Hepatocyte (in vitro differentiated cells): ENCODE measurements at places on chromosomes 12 and 14. TPM values are rescaled to one million over a fixed set of nuclear protein-coding genes. Genes with fewer than 3 reads are reported as not detected.
A peak's percentile ranks its signal among the peaks of the same experiment; 100 is the strongest.

- H3K4me3 ChIP-seq = no peak overlapping the region
- H3K27ac ChIP-seq = no peak overlapping the region
- peaks cover 16% of the 10 kb centered on the region for H3K27me3 ChIP-seq
- H3K4me1 ChIP-seq = no peaks in the 10 kb centered on the region
- DNase-seq = no peak
- H3K36me3 ChIP-seq = no peaks in the 10 kb centered on the region
Observed at GRCh38 chr12:132478845-132479244, 11.1 kb upstream of the FBRSL1 start.

DNA sequence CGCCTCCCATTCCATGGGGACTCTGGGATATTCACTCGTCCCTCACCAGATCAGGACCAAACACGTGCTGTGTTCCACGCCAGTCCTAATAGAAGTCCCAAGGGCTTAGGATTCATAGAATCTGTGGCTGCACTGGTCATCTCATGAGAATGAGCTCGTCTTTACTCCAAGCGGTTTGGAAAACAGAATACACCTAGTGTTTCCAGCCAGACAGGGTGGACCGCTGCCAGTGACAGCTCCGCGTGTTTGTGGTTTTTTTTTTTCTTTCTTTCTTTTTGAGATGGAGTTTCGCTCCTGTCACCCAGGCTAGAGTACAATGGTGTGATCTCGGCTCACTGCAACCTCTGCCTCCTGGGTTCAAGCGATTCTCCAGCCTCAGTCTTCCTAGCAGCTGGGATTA, 75.1 kb downstream of the GLT1D1 start:
- H3K36me3 ChIP-seq = no peaks in the 10 kb centered on the region
- no peak for DNase-seq
- H3K4me3 ChIP-seq = no peak overlapping the region
- H3K27ac ChIP-seq = no peak overlapping the region
- no peaks in the 10 kb centered on the region for H3K4me1 ChIP-seq

GRCh38 chr14:63692310-63693020, 35.4 kb downstream of the SGPP1 start:
- no peak overlapping the region for H3K27ac ChIP-seq
- no peaks in the 10 kb centered on the region for H3K4me1 ChIP-seq
- DNase-seq = no peak
- H3K36me3 ChIP-seq = no peaks in the 10 kb centered on the region
- H3K27me3 ChIP-seq = no peaks in the 10 kb centered on the region

- no peaks in the 10 kb centered on the region for H3K36me3 ChIP-seq
- no peak overlapping the region for H3K27ac ChIP-seq
- no peak overlapping the region for H3K4me3 ChIP-seq
- DNase-seq = no peak
Observed at GRCh38 chr12:51484119-51484518, 59.5 kb downstream of the SLC4A8 start.

DNA sequence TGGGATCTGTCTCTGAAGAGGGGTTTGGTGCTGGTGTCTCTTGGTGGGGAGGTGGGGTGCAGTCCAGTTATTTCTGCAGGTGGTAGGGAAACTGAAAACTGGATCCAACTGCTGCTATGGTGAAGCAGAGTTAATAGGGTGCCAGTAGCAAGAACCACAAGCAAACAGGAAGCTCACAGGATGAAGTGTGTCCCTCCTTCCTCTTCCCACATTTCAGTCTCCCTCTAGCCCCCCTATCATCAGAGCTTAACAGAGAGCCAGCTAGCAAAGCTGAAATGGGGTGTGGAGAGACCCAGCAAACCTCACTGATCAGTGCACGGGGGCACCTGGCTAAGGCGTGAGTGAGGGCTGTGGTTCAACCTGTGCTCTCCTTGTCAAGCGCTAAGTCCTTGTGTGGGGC, 69.1 kb upstream of the C12orf71 start:
- no peak for DNase-seq
- no peaks in the 10 kb centered on the region for H3K27me3 ChIP-seq
- no peak overlapping the region for H3K4me3 ChIP-seq

Gene FOXN3
- 36.7 and 42.2 TPM in 2 replicates for polyA plus RNA-seq

Gene JAG2
- polyA plus RNA-seq = 4.1 and 4.8 TPM in 2 replicates

DNA sequence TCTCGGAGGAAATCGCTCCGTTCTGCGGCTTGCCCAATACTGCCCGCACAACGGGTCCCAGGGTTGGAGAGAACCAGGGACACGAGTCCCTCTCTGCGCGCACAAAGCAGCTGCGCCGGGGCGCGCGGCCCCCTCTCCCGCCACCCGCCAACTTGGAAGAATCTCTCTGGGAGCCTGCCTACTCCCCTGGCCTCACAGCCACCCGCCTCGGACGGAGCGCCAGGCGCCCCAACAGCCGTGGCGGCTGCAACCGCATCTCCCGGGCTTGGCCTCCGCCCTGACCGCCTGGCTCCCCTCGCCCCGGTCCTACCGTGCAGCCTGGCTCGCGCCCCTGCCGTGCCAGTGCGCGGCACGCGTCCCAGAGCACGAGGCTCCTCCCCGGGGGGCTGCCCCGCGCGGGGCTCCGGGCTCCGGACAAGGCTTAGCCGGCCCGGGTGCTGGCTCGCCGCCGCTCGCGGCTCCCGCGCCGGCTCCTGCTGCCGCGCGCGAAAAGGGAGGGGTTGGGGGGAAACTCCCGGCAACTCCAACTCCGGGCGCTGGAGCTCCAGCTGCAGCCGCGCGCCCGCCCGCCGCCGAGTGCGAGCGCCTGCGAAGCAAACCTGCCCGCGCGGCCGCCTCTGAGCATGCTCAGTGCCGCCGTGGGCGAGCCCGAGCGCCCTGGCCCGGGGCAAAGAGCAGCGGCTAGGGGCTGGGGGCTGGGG, at the start of gene STXBP6:
Gene STXBP6 (minus strand): TSS at position 580 of the 701 bp plus-strand sequence. CDS start 75,329 bp downstream, outside the sequence.
- H3K27ac ChIP-seq = peak within 1 kb of the TSS; percentile 83
- H3K27me3 ChIP-seq = no peaks in the 10 kb centered on the region
- H3K4me3 ChIP-seq = peak within 1 kb of the TSS; percentile 95

GRCh38 chr14:104694991-104695659, 5.7 kb downstream of the INF2 start:
- peaks cover 22% of the 10 kb centered on the region for H3K4me1 ChIP-seq
- DNase-seq = no peak
- no peak overlapping the region for H3K27ac ChIP-seq
- H3K27me3 ChIP-seq = no peaks in the 10 kb centered on the region

DNA sequence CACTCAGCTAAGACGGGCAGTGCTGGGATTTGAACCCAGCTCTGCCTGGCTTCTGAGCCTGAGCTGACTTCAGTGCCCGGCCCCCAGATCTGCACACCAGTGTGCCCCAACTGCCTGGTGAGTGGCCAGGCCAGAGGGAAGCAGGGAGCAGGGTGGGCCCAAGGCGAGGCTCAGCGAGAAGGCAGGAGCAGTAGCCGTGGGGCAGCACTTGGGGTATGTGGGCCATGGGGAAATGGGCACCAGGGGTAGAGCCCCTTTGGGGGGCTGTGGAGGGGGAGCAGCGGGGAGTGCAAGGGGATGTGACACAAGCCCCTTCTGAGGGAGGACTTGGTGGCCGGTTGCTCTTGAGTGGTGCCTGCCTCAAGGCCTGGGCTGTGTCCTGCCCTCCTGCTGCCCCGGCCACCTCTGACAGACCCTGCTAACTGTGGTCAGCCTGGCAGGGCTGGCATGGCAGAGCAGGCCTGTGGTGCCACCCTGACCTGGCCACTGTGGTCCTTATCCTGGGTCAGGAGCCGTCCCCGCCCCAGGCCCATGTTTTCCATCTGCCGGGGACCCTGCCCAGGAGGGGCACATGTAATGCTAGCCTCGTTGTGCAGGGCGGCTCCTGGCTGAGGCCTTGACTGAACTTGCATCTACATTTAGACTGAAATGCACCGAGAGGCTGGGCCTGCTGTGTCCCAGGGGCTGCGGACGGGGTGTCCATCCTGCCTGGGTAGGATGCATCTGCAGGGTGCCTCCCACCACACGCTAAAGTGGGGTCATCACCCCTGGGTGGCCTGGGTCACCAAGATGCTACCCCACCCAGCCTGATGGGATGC, 90.5 kb downstream of the KIF26A start:
- H3K36me3 ChIP-seq = no peaks in the 10 kb centered on the region
- no peak overlapping the region for H3K4me3 ChIP-seq
- no peak overlapping the region for H3K27ac ChIP-seq
- DNase-seq = no peak
- H3K27me3 ChIP-seq = no peaks in the 10 kb centered on the region
- H3K4me1 ChIP-seq = peaks cover 9% of the 10 kb centered on the region

- H3K27me3 ChIP-seq = no peaks in the 10 kb centered on the region
- no peak overlapping the region for H3K4me3 ChIP-seq
- H3K4me1 ChIP-seq = no peaks in the 10 kb centered on the region
- H3K36me3 ChIP-seq = no peaks in the 10 kb centered on the region
- H3K27ac ChIP-seq = no peak overlapping the region
Observed at GRCh38 chr14:100850841-100851585, 25.1 kb downstream of the MEG3 start.

Gene CLEC4C
- polyA plus RNA-seq = not detected in 2 replicates

Gene OASL
- polyA plus RNA-seq = 0.13 and 0.47 TPM in 2 replicates

- DNase-seq = no peak
- H3K4me1 ChIP-seq = no peaks in the 10 kb centered on the region
- peaks cover 20% of the 10 kb centered on the region for H3K27me3 ChIP-seq
Observed at GRCh38 chr14:99264691-99265450, 7.1 kb downstream of the BCL11B start.

DNA sequence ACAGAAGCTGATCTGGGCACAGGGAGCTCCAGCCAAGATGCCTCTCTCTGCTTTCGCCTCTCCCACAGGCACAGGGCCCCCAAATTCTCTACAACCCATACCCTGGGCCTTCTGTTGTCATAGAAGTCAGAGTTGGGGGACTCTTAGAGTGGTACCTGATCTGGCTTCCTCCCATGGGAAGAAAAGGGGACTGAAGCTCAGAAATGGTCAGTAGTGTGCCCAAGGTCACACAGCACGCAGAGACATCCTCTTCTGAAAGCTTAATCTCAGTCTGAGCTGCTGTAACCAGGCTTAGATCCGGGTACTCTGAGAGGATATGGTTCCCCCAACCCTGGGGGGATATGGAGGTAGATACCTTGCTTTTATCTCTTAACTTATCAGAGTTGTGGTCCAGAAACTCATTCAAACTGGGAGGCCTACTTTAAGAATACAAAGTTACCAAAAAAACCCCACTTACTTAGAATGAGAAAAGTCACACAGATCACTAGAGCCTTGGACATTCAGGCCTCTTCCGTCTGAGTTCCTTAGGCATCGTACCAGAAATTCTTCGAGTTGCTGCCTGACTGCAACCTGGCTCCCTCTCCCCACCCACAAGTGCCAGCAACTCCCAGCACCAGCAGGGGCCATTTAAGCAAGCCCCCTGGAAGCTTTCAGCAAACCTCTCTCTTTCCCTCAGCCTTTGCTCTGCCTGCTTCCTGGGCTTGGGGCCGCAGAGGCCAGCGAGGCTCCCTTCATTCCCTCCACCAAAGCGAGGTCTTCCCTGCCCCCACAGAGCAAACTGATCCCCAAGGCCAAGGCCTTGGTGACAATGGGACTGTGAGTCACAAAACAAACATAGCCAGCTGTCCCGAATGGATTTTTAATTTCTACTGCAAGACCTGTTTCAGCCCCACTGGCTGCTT, 13.9 kb downstream of the KRT7 start:
- DNase-seq = peak; percentile 64
- no peaks in the 10 kb centered on the region for H3K36me3 ChIP-seq
- H3K27ac ChIP-seq = peak overlapping the region; percentile 78
- H3K4me1 ChIP-seq = peaks cover 30% of the 10 kb centered on the region
- no peak overlapping the region for H3K4me3 ChIP-seq

Gene TAS2R50
- polyA plus RNA-seq = not detected in 2 replicates

DNA sequence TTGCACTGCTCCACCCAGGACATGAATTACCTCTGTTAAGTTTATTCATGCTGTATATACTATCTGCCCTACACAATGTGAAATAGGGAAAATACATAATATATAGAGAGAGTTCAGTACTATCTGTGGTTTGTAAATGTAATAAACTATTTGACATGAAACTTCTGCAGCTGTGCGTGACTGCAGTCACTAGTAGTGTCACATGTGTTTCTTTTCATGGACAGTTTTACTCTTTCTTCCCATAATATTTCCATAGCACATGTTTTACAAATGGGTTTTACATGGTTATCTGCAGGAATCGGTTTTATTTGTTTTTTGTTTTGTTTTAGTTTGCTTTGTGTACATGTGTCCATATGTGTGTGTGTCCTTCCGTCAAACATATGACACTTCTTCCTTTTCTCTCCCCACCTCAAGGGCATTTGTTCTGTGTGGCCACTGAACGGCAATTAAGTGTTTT, 1644.1 kb upstream of the FLRT2 start:
- H3K27me3 ChIP-seq = no peaks in the 10 kb centered on the region
- no peak overlapping the region for H3K27ac ChIP-seq
- DNase-seq = no peak
- no peaks in the 10 kb centered on the region for H3K4me1 ChIP-seq
- no peak overlapping the region for H3K4me3 ChIP-seq
